ENCODE measurements at places on chromosomes 7 and 10.
A peak's percentile ranks its signal among the peaks of the same experiment; 100 is the strongest.

- no peak for DNase-seq
Observed at GRCh38 chr10:86681722-86682386, 13.5 kb downstream of the LDB3 start.

- DNase-seq = peak; percentile 44
Observed at GRCh38 chr7:126578338-126578737, 674.4 kb downstream of the GRM8 start.

- DNase-seq = no peak
Observed at GRCh38 chr10:77661100-77661499, 23.5 kb upstream of the KCNMA1 start.

- no peak for DNase-seq
Observed at GRCh38 chr10:16854623-16855022, 37.4 kb upstream of the RSU1 start.

- DNase-seq = no peak
Observed at GRCh38 chr7:122833888-122834570, 52.2 kb downstream of the CADPS2 start.

DNA sequence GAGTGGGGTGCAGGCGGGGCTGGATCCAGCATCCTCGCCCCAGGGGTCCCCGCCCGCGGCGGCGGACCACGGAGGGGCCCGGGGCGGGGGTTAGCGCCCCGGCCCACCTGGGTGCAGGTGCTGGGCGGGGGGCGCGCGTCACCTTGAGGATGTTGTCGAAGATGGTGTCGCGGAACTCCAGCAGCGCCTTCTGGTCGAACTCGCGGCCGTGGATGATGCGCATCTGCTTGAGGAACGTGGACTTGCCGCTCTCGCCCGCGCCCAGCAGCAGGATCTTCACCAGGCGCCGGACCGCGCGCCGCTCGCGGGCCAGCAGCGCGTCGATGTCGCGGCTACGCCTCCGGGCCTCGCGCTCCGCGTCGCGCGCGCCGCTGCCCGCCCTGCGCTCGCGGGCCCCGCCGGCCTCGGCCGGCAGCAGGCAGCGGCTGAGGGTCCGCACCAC lies 376 bp downstream of the GNA12 start:
- peak; percentile 26 for DNase-seq

- DNase-seq = no peak
Observed at GRCh38 chr7:3007696-3008095, 36.0 kb downstream of the CARD11 start.

- DNase-seq = no peak
Observed at GRCh38 chr10:86659721-86660453, 5.5 kb downstream of the OPN4 start.

- no peak for DNase-seq
Observed at GRCh38 chr7:105648561-105649401, 67.5 kb upstream of the EFCAB10 start.

DNA sequence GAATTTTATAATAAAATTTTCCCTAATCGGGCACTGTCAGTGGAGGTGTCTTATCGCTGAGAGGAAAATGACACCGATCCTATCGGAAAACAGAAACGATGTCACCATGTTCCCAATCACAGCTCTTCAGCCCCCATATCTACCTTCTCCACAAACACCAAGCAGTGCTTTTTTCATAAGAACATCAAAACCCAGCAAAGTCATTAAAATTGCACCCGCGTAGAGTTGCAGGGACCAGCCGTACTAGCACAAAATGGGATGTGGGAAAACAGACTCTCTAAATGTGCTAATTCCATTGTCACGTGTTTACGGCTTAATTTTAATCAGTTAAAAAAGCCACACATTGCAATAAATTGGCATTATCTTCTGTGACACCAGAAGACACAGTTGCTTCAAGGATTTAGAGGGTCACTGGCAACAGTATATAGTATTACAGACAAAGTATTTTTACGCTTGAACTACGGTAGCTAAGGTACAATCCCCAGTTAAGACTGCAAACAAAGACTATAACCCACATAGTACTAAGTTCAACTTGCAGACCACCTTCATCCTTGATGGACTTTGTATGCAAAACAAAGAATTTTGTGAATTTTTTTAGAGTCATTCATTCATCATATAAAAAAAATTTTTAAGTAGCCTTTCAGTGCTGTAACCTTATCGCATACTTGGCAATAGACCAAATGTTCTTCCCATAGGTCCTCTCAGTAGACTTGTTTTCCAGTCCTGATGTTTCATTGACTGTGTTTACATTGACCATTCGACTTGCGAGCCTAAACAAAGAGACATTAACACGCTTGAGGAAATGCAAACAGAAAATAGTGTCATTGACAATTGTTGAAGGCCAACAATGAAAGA lies 116.0 kb downstream of the VTI1A start:
- no peak for DNase-seq

Measured in MM.1S (cell line).